Stimulated activated CD4-positive, alpha-beta T cell treated with anti-CD3 and anti-CD28 coated beads, TNF-alpha, amount 100 ng/mL, for 4 hours (primary cell): ENCODE measurements at places on chromosomes 12 and 14.
A peak's percentile ranks its signal among the peaks of the same experiment; 100 is the strongest.

- DNase-seq, result no peak
These were observed 97.1 kb downstream of the SLC38A6 start for GRCh38 chr14:61077951-61078720.

GRCh38 chr14:35986219-35986573 is 160.1 kb downstream of the BRMS1L start:
- DNase-seq, result no peak

GRCh38 chr14:44653641-44654040 is 146.6 kb upstream of the FSCB start:
- DNase-seq, result no peak

DNA sequence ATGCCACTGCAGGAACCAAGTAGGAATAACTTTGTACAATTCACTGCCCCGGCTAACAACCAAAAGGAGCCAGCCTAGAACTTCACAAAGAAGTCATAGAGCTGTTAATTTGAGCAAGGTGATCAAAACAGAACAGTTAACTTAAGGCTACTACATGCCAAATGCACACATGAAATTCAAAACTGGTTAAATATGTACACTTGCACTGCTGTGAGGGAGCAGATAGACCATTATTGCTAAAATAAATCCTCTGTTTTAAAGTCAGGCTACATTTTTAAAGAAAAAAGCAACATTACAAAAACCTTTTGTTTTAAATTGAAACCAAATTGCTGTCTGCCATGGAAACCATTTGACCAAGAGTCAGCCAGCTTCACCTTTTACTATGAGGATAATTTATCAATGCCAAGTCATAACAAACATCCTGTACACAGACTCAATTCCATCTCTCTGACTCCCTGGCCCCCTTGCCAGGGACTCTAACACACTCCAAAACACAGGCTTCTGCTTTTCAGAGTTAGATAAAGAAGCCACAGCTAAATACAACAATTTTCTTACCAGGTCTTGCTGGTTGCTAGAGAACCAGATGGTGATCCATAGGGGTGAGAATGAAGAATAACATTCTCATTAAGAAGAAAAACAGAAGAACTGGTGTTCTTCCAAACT is 84.0 kb downstream of the LRP6 start:
- DNase-seq, result no peak

GRCh38 chr12:3272958-3273357 is 195.8 kb downstream of the TSPAN9 start:
- DNase-seq, result no peak

GRCh38 chr14:101187816-101188570 is 284.5 kb upstream of the RTL1 start:
- no peak for DNase-seq

DNA sequence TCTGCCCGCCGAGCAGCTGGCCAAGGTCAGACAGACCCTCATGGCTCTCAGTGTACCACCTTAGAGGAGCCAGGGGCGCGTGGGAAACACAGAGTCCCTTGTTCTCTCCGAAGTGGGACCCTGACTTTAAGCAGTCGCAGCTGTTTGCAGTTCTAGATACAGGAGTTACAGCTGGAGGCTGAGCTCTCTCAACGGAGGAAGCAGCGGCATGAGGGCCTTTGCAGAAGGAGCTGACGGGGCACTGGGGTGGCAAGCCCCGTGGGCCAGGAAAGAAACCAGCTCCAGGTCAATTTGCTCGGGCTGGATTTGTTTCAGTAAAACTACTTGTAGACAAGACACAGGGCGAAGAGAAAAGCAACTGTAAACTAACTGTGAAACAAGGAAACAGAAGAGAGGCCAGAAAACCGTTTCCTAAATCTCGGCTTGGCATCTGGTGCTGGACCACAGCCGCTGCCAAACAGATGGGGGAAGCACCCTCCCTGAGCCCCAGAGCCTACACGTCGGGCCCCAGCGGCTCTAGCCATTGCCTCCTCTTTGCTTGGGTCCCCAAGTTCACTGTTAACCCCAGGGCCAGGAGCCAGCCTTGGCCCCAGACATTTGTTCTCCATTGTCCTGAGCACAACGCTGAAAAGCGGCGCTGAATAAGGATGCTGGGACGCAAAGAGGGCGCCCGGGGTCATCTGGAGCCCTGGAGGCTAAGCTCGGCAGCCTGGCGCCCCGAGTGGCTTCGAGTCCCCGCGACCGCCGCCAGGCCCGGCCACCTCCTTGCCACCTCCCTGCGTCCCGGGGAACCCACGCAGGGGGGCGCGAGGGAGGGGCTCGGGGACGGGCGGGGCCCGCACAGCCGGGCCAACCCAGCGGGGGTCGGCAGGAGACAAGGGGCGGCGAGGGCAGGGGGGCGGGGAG is 914 bp upstream of the PACS2 start:
- DNase-seq, result peak; percentile 31

GRCh38 chr14:92756446-92756845 is 8.0 kb upstream of the LGMN start:
- no peak for DNase-seq

DNA sequence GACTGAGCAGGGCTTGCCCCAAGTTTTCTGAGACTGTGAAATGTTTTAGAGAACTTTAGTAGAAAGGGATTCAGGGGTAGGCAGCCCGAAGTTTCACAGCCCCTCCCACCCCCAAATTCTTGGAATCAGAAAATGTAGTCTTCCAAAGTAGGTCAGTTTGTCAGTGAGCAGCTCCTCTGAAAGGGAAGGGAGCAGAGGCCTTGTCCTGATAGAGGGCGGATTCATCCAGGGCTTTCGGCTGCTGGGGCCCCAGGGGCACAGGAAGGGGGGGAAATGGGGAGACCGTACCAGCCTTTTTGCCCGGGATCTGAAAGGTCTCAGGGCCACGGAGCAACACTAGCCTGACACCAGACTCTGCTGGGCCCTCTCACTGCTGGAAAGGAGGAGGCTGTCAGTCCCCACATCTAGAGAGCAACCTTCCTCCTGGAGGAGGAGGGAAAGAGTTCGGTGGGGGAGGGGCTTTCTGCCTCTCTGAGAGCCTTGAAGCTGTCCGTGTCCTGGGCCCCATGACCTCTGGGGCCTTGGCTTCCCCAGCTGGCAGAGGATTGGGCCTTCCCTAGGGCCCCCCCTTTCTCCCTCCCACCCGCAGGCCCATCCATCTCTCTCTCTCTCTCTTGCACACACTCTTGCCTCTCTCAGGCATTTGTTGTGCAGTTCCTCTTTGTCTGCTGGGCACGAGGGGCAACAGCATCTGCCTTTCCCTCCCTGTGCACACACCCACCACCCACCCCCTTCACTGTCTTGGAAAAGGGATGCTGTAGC is at the start of gene IKZF4:
IKZF4 (plus strand) TSS at position 621 of the 762 bp plus-strand sequence. CDS start 451 bp downstream, outside the sequence.
- no peak for DNase-seq

DNA sequence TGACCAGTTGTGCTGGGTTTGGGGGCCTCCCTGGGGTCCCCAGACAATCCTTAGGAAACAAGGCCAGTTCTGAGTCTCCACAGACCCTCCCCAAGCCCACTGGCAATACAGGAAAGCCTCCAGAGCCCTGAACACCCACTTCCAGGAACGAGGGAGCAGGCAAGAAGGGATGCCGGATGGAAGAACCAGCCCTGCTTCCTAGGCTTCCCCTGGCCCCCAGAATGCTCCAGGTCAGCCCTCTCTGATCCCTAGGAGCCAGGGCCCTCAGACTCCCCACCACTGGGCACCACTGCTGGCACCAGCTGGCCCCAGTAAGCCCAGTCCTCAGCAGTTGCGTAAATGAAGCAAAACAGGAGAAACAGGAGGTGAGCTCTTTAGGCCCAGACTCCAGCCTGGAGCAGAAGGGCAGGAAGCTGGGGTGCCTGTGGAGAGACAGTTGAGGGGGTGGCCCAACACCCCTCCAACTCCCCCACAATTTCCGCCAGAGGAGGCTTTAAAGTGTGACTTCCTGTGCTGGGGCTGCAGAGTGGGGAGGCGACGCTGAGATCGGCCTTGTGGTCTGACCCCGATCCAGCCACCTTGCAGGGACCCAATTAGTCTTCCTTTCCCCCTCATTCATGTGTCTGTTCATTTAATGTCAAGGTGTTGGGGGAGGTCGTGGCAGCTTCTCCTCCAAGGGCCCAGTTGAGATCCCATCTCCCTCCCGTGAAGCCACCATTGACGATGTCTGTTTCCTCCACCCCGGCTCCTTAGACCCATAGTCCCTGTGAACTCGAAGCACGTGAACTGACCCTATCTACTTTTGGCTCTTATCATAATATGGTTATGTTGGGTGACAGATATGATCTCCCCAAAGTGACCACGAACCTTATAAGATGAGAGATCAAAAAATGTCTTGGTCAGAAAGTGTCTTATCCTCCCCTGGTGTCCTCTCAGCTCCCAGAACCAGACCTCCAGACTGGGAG is 4.7 kb downstream of the TNFRSF1A start:
- DNase-seq, result no peak

GRCh38 chr12:56593909-56594621 is 36.1 kb downstream of the BAZ2A start:
- DNase-seq, result no peak

DNA sequence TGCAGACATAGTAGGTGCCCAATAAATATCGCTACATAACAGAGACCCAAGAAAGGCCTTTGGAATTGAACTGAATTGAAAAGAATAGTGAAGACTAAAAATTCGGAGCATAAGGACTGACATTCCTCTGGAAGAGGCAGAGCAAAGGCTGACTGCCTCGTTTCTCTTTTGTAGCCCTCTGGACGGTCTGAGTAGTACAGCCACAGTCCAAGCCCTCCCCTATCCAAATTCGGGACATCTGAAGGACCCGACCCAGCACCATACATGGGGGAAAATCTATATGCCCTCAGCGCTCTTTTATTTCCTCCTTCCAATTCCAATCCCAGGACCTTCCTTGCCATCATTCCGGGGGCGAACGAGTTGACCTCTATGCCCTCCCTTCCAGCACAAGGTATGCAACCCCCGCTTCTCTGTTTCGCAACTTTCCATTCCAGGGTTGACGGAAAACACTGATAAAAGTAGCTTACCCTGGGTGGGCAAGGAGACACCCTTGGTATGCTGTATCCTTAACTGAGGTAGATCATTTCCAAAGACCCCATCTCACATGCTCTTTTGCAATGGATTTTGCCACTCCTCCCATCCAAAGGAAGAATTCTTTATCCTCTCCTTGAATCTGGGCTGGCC is 127.4 kb upstream of the MAP1LC3B2 start:
- no peak for DNase-seq

- DNase-seq, result no peak
These were observed 53.7 kb downstream of the CCDC88C start for GRCh38 chr14:91363776-91364523.

GRCh38 chr12:1972856-1973317 is 31.4 kb downstream of the DCP1B start:
- no peak for DNase-seq

- DNase-seq, result peak; percentile 62
These were observed 44.7 kb upstream of the FBRSL1 start for GRCh38 chr12:132444957-132445883.

- no peak for DNase-seq
These were observed 638.6 kb downstream of the BCL11B start for GRCh38 chr14:98633380-98633779.
